Small intestine (tissue), 16 donors: ENCODE measurements at places on chromosomes 6 and 20. TPM values are rescaled to one million over a fixed set of nuclear protein-coding genes. Genes with fewer than 3 reads are reported as not detected.

The PLG gene
- 0.54 TPM for polyA plus RNA-seq

- no peak overlapping the region for H3K4me3 ChIP-seq
- DNase-seq = no peak
- H3K27me3 ChIP-seq = no peaks in the 10 kb centered on the region
- no peaks in the 10 kb centered on the region for H3K36me3 ChIP-seq
- no peaks in the 10 kb centered on the region for H3K4me1 ChIP-seq
Measured at GRCh38 chr6:155887421-155887820, 431.8 kb upstream of the NOX3 start.

GRCh38 chr6:52513464-52513863 is 63.4 kb downstream of the TRAM2 start:
- DNase-seq = no peak
- no peak overlapping the region for H3K27ac ChIP-seq
- peaks cover 72% of the 10 kb centered on the region for H3K36me3 ChIP-seq
- peaks cover 17% of the 10 kb centered on the region for H3K4me1 ChIP-seq

The CD2AP gene
- 66.6 TPM for polyA plus RNA-seq

The ULBP2 gene
- 0.10 TPM for polyA plus RNA-seq

DNA sequence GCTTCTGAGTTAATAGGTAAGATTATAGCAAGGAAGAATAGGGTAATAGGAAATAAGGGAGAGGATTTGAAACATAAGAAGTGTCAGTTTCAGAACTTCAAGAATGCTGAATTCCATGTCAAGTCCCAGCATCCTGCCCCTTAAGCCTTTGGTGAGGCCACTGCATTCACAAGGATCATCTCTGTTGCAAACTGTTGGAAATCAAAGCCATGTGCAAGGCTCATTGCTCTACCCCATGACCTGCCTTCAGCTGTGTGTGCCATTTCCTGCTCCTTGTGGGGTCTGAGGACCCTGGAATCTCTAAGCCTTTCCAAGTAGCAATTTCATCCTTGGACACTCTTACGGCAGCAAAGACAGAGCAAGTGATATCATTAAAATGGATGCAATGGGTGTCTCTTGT is 203.0 kb downstream of the CDC5L start:
- no peak overlapping the region for H3K4me3 ChIP-seq
- DNase-seq = no peak
- H3K4me1 ChIP-seq = no peaks in the 10 kb centered on the region
- no peaks in the 10 kb centered on the region for H3K36me3 ChIP-seq
- no peak overlapping the region for H3K27ac ChIP-seq
- peaks cover 6% of the 10 kb centered on the region for H3K27me3 ChIP-seq

GRCh38 chr6:44113414-44113813 is 13.8 kb downstream of the MRPL14 start:
- H3K27ac ChIP-seq = no peak overlapping the region
- H3K4me1 ChIP-seq = peaks cover 9% of the 10 kb centered on the region
- H3K36me3 ChIP-seq = peaks cover 8% of the 10 kb centered on the region
- DNase-seq = no peak
- H3K27me3 ChIP-seq = no peaks in the 10 kb centered on the region

DNA sequence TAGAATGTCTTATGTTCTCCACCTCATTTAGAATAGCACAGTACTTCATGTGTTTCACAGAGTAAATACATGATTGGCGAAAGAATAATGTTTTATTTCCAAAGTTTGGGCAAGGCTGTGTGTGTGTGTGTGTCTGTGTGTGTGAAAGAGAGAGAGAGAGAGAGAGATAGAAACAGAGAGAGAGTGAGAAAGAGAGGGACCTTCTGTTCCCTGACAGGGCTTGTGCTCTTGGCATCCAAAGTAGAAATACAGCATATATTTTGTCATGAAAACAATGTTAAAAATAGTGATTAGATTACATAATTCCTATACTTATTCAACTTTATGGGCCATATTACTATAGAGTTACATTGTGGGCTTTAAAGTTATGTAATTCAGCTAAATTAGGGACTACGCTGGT is 201.2 kb downstream of the KIF6 start:
- DNase-seq = no peak
- H3K36me3 ChIP-seq = no peaks in the 10 kb centered on the region
- peaks cover 2% of the 10 kb centered on the region for H3K27me3 ChIP-seq
- no peak overlapping the region for H3K27ac ChIP-seq

The RNF182 gene
- not detected for polyA plus RNA-seq

The TFAP2C gene
- polyA plus RNA-seq = not detected

DNA sequence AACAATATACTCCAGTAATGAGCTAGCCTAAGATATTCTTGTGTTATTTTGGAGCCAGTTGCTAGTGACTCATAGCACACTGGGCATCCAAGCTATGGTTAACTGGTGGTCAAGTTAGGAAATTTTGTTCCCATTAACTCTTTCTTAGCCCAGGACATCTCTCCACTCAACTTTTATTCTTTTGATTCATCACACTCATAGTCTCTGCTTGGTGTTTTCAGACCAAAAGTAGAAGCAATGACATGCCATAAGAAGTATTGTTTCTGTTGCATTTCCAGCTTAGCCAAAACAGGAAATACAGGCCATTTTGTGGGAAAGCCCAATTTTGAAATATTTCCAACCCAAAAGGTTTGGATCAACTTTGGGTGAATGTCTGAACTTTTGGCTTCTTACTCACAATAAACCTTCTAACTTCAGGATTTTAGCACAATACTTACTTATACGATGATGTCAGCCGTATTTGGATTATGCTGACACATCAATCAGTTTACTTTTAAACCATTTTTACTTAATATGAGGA is 31.6 kb upstream of the CCN2 start:
- no peak for DNase-seq
- H3K27ac ChIP-seq = no peak overlapping the region
- H3K36me3 ChIP-seq = no peaks in the 10 kb centered on the region
- no peaks in the 10 kb centered on the region for H3K27me3 ChIP-seq

- no peaks in the 10 kb centered on the region for H3K36me3 ChIP-seq
- H3K27me3 ChIP-seq = no peaks in the 10 kb centered on the region
- H3K27ac ChIP-seq = no peak overlapping the region
- no peak overlapping the region for H3K4me3 ChIP-seq
- DNase-seq = no peak
- H3K4me1 ChIP-seq = peaks cover 2% of the 10 kb centered on the region
Measured at GRCh38 chr6:11241793-11242201, 9.3 kb upstream of the NEDD9 start.

The PTPRA gene
- 7.8 TPM for polyA plus RNA-seq

GRCh38 chr6:90080876-90081481 is 186.7 kb downstream of the GJA10 start:
- H3K27ac ChIP-seq = no peak overlapping the region
- no peak for DNase-seq
- H3K4me3 ChIP-seq = no peak overlapping the region

The NOX3 gene
- not detected for polyA plus RNA-seq

The MOCS1 gene
- 11.9 TPM for polyA plus RNA-seq

The HCK gene
- polyA plus RNA-seq = 10.1 TPM

- no peaks in the 10 kb centered on the region for H3K4me1 ChIP-seq
- no peak for DNase-seq
- H3K36me3 ChIP-seq = peaks cover 11% of the 10 kb centered on the region
- H3K27me3 ChIP-seq = no peaks in the 10 kb centered on the region
- H3K27ac ChIP-seq = no peak overlapping the region
- H3K4me3 ChIP-seq = no peak overlapping the region
Measured at GRCh38 chr6:157993076-157993475, 11.4 kb downstream of the SYNJ2 start.

The NKAPL gene
- 0.81 TPM for polyA plus RNA-seq

- H3K4me3 ChIP-seq = no peak overlapping the region
- no peaks in the 10 kb centered on the region for H3K4me1 ChIP-seq
- no peaks in the 10 kb centered on the region for H3K27me3 ChIP-seq
- no peak for DNase-seq
- no peaks in the 10 kb centered on the region for H3K36me3 ChIP-seq
Measured at GRCh38 chr20:57040466-57040865, 226.0 kb downstream of the BMP7 start.

- no peak overlapping the region for H3K4me3 ChIP-seq
- no peaks in the 10 kb centered on the region for H3K27me3 ChIP-seq
- no peak for DNase-seq
Measured at GRCh38 chr6:144715344-144715743, 430.2 kb downstream of the UTRN start.

The GGTLC1 gene
- not detected for polyA plus RNA-seq

DNA sequence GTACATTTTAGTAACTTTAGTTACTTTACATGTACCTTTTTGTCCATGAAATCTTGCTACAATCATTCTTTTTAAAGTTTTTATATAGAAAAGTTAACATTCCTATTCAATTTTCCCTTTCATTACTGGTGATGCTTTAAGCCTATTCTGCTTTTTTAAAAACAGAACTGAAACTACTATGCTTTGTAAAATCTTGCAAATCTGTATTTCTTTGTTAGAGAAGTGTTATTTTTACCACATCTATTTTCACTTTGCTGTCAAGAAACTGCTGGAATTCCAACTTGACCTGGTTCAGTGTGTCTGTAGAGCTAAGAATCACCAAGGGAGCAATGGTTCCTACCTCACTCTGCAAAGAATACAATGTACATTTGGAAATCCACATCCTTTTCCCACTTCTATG is 21.8 kb upstream of the SAMD5 start:
- no peak for DNase-seq
- no peaks in the 10 kb centered on the region for H3K4me1 ChIP-seq
- H3K27ac ChIP-seq = no peak overlapping the region
- no peak overlapping the region for H3K4me3 ChIP-seq

GRCh38 chr6:19736066-19736465 is 101.1 kb upstream of the ID4 start:
- DNase-seq = no peak
- no peaks in the 10 kb centered on the region for H3K27me3 ChIP-seq
- no peaks in the 10 kb centered on the region for H3K4me1 ChIP-seq
- H3K27ac ChIP-seq = no peak overlapping the region
- H3K4me3 ChIP-seq = no peak overlapping the region
- H3K36me3 ChIP-seq = no peaks in the 10 kb centered on the region

GRCh38 chr20:25394996-25395395 is 4.4 kb upstream of the ABHD12 start:
- H3K4me3 ChIP-seq = no peak overlapping the region
- no peaks in the 10 kb centered on the region for H3K4me1 ChIP-seq
- DNase-seq = no peak
- no peak overlapping the region for H3K27ac ChIP-seq

DNA sequence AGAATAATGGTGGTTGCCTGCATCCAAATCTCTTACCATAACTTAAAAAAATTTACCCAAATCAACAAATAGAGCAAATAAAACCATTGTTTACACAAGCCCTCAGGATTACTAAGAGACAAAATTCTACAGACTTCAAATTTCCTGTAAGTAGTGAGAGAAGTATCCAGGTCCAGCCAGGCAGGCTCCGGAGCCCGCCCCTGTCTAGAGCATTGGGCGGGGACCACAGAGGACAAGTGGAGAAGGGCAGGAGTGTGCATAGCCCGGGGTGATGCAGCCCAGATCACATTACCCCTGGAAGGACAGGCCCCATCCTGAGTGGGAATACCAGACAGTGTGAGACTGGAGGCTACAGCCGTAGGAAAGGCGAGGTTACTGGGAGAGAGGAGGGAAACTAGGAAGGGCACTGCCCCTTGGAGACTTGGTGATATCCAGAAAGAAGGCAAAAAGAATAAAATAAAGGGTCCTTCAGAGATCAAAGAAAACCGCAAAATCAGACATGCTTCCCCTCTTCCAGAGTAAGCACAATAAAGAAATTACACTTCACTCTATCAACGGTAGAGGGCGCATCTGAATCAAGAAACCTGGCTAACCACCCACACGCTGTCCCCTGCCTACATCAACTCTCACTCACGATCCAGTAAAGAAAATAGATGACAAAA is 26.6 kb downstream of the RIN2 start:
- H3K36me3 ChIP-seq = no peaks in the 10 kb centered on the region
- peaks cover 7% of the 10 kb centered on the region for H3K4me1 ChIP-seq
- H3K27me3 ChIP-seq = no peaks in the 10 kb centered on the region
- H3K4me3 ChIP-seq = no peak overlapping the region
- DNase-seq = peak; percentile 89

DNA sequence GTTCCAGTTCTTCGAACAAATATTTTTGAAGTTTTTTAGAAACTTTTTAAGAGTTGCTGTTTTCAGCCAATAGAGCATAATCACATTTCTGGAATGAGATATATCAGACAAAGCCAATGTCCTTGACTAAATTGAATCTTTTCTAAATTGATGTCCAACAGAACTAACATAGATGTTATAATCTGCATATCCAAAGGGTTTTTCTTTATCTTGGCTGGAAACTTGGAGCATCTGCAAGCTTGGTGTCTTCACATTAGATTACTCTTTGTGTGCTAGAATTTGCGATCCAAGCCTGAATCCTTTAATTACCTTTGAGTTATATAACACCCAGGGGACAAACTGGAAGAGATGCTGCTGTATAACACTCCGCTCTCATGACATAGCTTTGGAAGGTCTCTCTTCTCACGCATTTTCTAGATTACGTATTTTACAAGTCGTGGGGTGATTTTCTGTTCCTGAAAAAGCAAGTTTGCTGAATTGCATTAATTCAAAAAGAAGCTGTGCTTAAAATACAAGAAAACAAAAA is 64.4 kb upstream of the FUCA2 start:
- no peaks in the 10 kb centered on the region for H3K36me3 ChIP-seq
- H3K4me3 ChIP-seq = no peak overlapping the region
- no peak for DNase-seq
- H3K27me3 ChIP-seq = no peaks in the 10 kb centered on the region
- H3K27ac ChIP-seq = no peak overlapping the region

- DNase-seq = no peak
- no peaks in the 10 kb centered on the region for H3K36me3 ChIP-seq
- H3K4me3 ChIP-seq = no peak overlapping the region
- peaks cover 25% of the 10 kb centered on the region for H3K27me3 ChIP-seq
- H3K27ac ChIP-seq = no peak overlapping the region
Measured at GRCh38 chr6:123804787-123805540, 1.3 kb downstream of the NKAIN2 start.

GRCh38 chr6:39282774-39283173 is 31.4 kb downstream of the KCNK17 start:
- DNase-seq = no peak
- no peak overlapping the region for H3K27ac ChIP-seq
- no peaks in the 10 kb centered on the region for H3K36me3 ChIP-seq

DNA sequence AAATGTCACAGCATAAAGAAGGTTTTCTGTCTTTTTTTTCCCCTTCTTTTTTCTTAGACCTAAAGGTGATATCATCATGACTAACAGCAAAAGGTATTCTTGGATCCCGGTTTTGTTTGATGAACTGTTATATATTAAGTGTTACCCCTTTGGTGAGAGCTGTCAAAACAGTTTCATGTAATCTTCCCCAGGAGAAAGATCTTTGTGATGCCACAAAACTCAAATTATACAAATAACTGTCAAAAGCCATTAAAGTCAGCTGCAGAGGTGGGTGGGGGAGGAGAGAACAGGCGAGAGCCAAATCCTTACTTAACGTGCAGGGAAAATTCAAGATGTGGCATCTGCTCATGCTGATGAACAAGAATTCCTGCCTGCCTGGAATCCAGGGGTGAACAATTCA is 258.2 kb downstream of the BMP7 start:
- H3K36me3 ChIP-seq = no peaks in the 10 kb centered on the region
- no peak for DNase-seq
- H3K27me3 ChIP-seq = no peaks in the 10 kb centered on the region
- H3K4me3 ChIP-seq = no peak overlapping the region
- H3K27ac ChIP-seq = no peak overlapping the region

The FOXC1 gene
- 0.22 TPM for polyA plus RNA-seq

The MBOAT1 gene
- 31.1 TPM for polyA plus RNA-seq

The FAM184A gene
- polyA plus RNA-seq = 2.4 TPM

GRCh38 chr6:62042429-62042828 is 243.6 kb downstream of the KHDRBS2 start:
- DNase-seq = no peak
- no peaks in the 10 kb centered on the region for H3K4me1 ChIP-seq
- no peak overlapping the region for H3K27ac ChIP-seq
- no peaks in the 10 kb centered on the region for H3K27me3 ChIP-seq
- H3K4me3 ChIP-seq = no peak overlapping the region
